ENCODE measurements at places on chromosomes 16 and 17.

DNA sequence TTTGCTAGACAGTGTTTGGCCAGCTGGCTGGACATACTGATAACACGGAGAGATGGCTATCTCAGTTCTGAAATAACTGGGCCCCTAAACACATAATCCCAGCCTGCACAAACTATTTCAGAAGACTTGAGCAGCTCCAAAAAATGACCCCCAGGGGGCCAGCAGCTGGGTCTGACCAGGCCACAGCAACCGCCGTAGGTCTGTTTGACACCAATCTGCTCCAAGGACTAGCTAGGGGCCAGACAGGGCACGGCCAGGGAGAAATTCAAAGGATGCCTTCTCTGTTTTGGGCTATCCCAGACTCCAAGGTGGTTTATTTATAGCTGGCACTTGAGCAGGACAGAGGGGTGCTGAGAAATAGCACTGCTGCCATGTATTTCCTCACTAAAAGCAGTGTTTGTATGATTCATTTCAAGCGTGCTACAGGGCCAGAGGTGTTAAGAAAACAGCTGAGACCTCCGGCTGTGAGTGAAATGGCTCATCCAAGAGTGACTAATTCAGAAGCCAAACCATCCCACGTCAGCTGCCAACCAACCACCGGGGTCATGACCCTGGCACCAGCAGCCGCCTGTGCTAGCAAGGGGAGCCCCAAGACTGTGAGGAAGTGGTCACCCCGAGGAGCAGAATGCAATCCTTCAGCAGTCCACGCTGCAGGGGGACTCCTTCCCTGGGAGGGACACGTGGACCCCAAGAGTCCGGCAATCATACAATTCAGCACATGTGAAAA is 5.7 kb downstream of the GGA2 start:
- DNase-seq: no peak

DNA sequence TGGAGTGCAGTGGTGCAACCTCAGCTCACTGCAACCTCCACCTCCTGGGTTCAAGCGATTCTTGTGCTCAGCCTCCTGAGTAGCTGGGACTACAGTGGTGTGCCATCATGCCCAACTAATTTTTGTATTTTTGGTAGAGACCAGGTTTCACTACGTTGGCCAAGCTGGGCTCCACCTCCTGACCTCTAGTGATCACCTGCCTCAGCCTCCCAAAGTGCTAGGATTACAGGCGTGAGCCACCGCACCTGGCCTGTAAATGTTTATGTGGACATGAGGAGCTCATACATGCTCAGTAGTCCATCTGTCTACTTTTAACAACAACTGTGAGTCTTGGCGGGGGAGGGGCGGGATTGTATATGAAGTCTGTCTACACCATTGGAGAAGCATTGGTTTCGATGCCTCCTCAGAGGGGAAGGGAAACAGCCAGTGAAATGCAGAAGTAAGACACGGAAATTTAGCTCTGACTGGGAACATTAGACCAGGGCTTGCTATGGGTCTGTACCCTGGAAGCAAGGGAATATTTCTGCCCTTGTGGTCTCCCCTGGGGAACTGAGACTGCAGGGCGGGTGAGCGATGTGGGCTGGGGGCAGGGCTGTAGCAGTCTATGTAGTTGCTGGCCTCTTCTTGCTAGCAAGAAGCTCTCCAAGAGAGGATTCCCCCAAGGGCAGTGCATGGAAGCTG is 9.3 kb downstream of the NUBP1 start:
- DNase-seq: no peak

DNA sequence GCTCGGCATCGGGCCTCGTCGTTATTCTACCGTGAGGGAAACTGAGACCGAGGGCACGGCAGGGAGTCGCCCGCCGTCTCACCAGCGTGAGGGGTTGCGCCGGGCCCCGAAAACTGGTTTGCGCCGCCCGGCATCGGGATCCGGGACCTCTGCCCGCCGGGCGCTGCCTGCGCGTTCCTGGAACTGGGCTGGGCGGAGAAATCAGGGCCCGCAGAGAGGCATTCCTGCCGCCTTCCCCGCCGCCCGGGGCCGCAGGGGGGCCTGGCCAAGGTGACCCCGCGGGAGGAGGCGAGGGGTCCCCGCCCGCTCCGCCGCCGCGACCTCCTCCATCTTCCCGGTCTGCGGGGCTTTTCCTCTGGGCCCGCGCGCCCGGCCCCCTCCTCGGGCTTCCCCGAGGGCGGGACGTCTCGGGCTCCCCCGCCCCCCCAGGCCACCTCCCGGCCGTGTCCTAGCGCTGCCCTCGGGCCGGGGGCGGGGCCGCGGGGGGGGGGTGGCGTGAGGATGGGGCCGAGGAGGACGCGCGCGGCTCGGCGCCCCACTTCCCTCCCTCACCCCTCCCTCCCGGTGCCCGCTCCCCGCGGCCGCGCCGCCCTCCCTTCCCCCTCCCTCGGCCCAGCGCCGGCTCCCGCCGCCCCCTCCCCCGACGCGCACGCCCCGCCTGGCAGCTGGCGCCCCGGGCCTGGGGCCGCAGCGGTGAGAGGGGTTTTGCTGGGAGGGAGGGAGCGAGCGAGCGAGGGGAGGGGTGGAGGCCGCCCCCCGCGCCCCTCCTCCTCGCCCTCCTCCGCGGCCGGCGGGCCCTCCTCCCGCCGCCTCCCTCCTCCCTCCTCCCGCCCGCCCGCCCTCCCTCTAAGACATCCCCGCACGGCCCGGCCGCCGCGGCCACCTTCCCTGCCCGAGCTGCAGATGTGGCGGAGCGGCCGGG is at the start of gene GLIS2:
TSS of gene GLIS2 (plus strand) at position 882 of the 922 bp plus-strand sequence. CDS start 16,214 bp downstream, outside the sequence.
- no peak for DNase-seq

GRCh38 chr16:24555346-24555872 is 16.0 kb downstream of the RBBP6 start:
- DNase-seq: no peak

DNA sequence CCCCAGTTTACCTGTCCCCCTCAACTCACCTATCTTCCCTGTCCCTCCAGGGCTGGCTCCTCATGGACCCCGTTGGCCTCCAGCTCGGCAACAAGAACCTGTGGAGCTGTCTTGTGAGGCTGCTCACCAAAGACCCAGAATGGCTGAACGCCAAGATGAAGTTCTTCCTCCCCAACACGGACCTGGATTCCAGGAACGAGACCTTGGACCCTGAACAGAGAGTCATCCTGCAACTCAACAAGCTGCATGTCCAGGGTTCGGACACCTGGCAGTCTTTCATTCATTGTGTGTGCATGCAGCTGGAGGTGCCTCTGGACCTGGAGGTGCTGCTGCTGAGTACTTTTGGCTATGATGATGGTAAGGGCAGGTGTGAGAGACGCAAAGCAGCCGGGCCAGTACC is 31.3 kb downstream of the NLRC5 start:
- no peak for DNase-seq
